ENCODE measurements at places on chromosomes 2 and 18.

- no peak for DNase-seq
These were observed 7.8 kb downstream of the SPEG start for GRCh38 chr2:219442256-219443015.

DNA sequence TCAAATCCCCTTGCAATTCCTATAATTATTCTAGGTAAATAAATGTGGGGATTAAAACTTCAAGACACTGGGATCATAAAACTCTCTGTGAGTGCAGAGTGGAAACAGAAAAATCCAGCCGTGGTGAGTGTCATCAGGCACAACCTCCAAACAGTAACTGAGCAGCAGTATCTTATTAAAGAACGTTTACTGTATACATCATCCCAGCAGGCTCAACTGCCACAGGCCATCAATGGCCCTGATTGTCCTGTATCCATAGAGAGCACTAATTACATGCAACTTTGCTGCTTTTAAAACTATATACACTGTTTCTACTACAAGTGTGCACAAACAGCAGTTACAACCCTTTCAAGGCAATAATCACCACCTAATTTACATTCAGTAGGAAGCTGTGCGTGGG, 23.9 kb downstream of the GAREM1 start:
- no peak for DNase-seq

DNA sequence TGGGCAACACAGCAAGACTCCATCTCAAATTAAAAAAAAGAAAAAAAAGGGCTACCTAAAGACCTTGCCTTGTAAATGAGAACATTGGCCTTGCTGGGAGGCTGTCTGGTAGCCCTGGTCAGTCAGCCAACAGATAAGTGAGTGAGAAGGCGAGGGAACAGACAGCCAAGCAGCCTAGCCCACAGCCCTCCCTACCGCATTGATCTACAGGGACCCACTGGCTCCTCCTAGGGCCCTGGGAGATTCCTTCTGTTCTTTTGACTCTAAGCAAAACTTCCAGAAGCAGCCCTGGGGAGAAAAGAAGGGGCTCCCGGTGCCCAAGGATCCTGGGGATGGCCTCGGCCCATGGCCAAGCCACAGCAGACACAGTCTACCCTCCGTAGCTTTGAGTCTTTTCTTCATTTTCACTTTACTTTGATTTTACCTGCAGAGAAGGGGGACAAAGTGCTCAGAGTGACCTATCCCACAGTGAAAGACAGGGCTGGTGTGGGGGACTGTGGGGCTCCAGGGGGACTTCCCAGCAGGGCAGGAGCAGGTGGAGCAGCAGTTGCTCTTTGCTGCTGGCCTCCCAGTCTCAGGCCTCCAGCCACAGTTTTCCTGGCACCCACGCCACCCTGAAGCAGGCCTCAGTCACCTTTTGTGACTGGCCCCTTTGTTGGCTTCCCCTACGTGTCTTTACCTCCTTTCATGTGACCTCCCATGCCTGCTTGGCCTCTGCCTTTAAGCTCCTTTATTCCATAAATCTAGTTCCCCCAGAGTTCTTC, 5.1 kb downstream of the CEP68 start:
- no peak for DNase-seq

DNA sequence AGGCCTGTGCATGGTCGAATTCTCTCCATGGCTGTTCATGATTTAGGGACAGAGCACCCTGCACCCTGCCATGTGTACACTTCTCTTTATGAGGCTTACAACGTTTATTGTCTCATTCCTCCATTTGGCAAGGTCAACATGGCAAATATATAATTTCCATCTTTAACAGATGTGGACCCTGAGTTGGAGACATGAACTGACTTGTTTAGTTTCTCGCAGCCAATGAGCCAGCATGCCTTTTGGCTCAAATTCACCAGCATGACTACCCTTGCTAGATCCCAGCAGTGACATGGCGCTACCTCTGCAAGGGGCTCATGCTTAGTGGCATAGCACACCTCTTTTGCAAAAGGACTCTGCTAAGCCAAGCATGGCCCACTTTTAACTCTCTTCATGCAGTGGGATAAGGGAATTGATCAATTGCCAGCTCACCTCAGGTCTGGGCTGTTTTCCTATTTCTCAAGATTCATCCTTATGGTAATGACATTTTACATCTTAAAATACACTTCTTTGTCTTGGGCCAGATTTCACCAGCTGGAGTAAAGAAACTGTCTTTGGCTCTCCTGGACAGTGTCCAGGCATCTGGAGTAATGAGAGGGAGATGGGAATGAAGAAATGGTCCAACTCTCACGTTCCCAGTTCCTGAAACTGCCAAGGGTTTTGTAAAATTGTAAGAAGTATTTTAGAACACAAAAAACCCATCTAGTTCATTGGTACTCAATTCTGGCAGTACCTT, 159.5 kb downstream of the SETBP1 start:
- DNase-seq: no peak

DNA sequence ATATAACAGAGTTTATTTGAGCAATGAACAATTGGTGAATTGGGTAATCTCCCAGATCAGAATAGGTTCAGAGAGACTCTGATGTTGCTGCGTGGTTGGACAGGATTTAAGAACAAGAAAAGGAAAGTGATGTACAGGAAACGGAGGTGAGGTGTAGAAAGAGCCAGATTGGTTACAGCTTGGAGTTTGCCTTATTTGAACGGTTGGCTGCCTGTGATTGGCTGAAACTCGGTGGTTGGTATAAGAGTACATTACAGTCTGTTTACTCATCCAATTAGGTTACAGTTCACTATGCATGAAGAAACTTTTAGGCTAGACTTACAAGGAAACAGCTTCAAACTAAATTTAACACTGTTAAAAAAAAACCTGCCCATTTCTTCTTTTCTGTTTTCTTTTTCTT, 68.0 kb upstream of the CABLES1 start:
- DNase-seq: no peak

DNA sequence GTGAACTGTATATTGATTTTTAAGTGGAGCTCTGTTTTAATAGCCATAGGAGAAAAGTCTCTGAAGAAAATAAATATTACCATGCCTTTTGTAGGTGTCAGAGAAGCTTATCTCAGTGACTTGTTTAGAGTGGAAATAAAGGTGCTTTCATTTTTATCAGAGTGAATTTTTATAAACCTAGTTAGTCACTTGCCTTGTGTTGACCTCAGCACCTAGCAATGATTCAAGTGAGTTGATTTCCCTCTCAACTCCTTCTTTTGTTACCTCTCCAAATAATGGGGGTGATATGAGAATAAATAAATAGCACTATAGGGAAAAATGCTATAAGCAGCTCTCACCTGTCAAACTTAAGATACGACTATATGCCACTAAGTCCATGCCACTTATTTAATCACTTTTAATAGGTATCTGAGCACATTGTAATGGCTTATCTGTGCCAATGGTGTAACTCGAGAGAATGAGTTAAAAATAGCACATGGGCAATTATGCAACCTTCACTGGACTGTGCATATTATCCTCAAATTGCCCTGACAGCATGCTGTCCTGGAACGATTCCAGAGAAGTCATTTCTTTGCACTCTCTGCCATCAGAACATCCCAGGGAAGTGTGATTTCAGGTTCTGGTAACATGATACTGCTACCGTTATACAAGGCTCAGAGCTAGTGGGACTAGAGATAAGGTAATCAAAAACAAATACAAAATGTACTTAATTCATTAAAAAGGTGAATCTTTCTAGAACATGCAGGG, 290.8 kb downstream of the CCDC85A start:
- DNase-seq: no peak

DNA sequence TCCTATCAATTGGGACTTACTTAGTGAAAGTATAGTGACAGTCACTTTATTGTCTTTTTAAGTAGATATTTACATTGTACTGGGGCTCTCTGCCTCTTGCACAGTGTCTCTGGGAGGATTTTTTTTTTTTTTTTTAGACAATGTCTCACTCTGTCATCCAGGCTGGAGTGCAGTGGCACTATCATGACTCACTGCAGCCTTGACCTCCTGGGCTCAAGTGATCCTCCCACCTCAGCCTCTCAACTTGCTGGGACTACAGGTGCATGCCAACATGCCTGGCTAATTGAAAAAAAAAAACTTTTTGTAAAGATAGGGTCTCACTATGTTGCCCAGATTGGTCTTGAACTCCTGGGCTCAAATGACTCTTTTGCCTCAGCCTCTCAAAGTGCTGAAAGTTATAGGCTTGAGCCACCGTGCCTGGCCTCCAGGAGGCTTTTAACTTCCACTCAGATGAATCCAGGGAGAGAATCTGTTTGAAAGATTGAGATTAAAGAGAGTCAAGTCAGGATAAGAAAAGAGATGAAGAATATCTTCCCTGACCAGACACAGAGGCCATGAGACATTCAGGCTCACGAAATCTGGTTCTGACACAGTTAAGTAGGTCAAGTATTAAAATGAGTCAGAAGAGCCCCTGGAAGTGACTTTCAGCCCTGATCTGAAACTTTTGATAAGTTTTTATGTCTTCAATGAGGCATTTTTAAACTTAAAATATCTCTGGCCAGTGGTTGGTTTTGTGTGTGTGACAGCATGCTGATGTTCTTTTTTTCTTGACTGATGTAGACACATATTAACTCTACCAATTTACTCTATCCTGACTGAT, 18.3 kb downstream of the ARHGEF33 start:
- DNase-seq: no peak

DNA sequence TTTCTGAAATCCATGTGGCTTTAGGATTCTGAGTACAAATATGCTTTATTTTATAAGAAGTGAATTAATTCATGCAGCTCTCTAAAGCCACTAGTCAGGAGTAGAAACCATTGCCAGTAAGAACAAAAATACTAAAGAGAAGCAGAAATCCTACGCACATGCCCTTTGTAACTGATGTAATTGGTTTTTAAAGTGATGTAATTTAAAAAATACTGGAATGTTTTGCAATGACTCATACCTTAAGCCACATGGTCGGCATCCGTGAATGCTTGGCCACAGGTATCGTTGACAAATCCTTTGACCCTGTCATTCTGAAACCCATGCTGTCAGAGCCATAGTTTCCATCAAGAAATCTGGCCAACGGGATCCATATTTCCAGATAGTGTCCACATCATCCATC, 213.3 kb downstream of the ACKR3 start:
- DNase-seq: no peak

DNA sequence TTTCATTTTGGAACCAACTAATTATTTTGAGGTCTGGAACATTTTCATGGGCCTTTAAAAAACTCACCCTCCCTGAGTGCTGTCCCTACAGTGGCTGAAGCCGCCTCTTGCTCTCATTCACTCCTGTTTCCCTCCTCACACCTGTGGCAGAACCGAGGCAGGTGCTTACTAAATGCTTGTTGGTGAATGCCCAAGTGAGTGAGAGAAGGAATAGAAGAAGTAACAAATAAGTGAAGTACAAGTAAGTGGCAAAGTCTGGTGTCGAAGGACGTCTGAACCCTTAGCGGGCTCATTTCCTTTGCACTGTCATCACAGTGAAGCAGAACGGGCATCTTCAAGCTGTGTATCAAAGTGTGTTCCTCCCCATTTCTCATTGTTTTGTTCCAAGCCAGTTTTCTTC, 135.2 kb downstream of the RHBDD1 start:
- DNase-seq: no peak

DNA sequence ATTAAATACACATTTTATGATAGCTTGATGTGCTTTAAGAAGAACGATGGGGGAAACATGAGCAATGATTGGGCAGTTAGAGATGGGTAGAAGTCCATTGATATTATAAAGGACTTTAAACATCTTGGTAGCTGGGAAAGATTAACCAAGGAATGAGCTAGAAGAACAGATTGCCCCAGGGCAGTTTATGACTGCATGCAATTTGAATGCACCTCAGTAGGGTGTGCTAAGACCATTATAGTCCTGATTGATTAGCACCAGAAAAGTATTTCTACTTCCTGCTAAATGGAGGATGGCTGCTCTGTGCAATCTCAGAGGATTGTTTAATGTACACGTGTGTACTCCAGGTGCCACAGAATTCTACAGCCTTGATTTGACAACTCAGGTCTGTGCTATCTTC, 641.9 kb downstream of the CNTNAP5 start:
- DNase-seq: no peak

DNA sequence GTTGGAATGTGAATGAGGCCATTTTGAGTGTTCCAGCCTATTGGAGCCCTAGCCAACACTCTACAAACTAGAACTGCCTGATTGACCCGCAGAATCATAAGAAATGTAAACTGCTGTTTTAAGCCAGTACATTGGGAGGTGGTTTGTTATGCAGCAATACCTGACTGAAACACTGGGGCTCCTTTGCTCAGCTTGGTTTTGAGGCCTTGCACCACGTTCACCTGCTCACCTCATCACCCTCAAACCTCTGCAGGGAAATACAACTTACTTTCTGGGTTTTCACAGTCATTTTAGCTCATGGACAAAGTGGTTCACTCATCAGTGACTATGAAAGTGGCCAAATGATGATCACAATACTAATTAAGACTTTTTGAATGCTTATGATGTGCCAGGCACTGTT, 10.9 kb upstream of the DARS1 start:
- no peak for DNase-seq

GRCh38 chr2:28403370-28403956, 10.8 kb downstream of the FOSL2 start:
- DNase-seq: no peak

DNA sequence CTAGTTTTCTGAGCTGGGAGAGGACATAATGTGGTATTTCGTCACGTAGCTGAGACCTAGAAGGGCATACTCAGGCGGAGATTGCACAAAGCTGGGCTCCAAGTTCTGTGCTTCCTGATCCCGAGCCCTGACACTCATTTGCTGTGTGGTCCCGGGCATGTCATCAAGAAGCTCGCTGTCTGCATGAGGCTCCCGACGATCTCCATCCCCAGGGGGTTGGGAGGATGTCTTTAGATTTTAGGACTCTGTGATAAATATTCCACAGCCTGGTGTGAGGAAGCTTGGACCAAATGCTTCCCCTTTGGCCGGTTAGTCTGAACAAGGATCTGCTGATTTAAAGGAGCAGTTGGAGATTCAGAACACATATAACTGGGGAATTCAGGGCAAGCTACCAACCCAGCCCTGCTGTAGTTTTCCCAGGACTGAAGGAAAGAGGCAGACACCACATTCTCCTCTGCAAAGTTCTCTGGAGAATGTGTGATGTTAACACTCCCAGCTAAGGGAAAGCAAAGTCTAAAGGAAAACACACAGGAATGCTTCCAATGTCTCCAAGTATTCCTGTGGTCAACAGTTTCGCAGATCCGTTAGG, 2.3 kb downstream of the KCNE4 start:
- DNase-seq: no peak

DNA sequence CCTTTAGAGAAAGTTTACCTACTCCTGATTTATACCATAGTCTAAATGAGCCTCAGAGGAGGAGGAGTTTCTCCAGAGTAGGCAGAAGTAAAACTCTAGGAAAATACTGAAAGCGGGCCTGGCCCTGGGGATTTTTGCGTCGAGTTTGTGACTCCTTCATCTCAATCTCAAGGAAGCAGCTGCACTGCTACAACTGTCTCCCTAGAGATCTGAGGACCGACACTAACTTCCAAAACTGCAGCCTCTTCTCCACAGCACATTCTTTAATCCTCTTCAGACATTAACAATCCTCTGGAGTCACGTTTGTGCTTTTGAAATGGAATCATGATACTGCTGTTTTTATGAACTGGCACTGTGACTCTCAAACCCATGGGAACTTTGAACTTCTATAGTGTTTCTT, 281.4 kb downstream of the KCNS3 start:
- DNase-seq: no peak

- DNase-seq: no peak
These were observed 77.3 kb downstream of the SRBD1 start for GRCh38 chr2:45533771-45534170.

GRCh38 chr18:57004366-57005121, 142.3 kb upstream of the BOD1L2 start:
- no peak for DNase-seq

GRCh38 chr2:74099271-74099670, 48.4 kb downstream of the BOLA3 start:
- DNase-seq: no peak

All from nephron progenitor cell (in vitro differentiated cells).